Nucleus accumbens (tissue), 56 donors: ENCODE measurements at places on chromosomes 13 and 19.

GRCh38 chr19:40154121-40154680 is 37.0 kb upstream of the MAP3K10 start:
- DNase-seq, result no peak

GRCh38 chr19:56912401-56913112 is 72.0 kb upstream of the PEG3 start:
- no peak for DNase-seq

DNA sequence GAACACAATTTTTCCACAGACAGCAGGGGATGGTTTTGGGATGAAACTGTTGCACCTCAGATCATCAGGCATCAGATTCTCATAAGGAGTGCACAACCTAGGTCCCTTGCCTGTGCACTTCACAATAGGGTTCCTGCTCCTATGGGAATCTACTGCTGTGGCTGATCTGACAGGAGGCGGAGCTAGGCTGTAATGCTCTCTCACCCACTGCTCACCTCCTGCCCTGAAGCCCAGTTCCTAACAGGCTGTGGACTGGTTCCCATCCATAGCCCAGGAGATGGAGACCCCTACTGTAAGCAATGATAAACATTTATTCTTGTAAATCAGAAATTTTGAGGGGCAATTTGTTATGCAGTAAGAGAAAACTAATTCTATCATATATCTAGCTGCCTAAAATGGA is 1234.7 kb downstream of the SLITRK1 start:
- no peak for DNase-seq

DNA sequence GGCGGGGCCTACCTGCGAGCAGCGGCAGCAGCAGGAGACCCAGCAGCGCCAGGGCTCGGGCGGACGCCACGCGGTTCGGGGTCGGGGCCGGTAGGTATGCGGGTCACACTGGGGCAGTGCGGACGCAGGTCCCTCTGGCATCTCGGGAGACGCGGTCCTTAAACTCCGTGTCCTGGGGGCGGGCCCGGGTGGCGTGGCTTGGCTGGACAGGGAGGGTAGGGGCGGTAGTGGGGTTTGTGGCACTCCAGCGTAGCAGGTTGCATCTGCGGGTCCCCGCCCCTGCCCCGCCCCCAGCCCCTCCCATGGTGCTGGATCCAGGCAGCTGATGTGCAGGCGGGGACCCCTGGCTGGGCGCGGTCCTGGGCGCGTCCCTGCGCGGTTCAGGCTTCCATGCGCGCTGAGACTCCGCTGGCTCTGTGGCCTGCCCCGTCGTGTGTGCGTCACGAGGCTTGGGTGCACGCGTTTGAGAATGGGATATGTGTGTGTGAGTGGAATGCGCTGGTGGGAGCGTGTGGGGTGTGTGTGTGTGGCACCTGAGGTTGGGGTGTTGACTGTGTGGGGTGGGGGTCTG is 96.1 kb downstream of the WTIP start:
- no peak for DNase-seq

DNA sequence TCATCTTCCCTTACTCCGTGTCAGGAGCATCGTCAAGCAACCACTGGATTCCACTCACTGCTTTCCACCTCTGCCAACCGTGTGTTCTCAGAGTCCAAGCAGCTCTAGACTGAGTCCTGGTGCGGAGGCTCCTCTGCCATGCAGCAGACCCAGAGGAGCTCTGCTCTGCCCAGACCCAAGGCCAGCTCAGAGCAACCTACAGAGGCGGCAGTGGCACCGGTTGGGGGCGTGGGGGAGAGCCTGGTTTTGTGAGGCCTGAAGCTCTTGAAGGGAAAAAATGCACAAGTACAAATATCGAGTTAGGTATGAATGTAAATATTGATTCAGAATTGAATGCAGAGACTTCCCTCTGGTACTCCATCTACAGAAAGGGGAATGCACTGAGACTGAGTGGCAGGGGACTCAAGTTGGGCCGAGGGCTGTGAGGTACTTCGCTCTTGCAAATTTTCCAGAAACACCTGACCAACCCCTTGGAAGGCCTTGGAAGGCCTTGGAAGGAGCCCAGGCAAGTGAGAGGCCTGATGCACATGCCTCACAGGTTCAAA is 46.7 kb downstream of the GJA3 start:
- no peak for DNase-seq

DNA sequence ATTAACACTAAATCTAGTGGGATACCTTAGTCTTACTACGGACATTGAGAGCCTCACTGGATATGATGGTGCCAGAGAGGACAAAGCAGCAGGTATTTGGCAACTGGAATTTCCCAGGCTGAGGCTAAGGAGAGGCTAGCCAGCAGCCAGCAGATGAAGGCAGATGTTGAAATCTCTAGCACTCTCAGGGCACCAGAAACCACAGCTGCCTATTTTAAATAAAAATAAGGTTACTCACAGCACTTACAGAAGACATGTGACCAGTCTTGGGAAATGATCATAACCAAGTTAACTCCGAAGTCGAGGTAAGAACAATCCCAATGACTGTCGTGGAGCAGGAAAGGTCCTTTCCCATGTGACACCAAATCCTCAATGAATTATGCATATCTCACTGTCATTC is 1726.0 kb downstream of the EFNB2 start:
- DNase-seq, result no peak

DNA sequence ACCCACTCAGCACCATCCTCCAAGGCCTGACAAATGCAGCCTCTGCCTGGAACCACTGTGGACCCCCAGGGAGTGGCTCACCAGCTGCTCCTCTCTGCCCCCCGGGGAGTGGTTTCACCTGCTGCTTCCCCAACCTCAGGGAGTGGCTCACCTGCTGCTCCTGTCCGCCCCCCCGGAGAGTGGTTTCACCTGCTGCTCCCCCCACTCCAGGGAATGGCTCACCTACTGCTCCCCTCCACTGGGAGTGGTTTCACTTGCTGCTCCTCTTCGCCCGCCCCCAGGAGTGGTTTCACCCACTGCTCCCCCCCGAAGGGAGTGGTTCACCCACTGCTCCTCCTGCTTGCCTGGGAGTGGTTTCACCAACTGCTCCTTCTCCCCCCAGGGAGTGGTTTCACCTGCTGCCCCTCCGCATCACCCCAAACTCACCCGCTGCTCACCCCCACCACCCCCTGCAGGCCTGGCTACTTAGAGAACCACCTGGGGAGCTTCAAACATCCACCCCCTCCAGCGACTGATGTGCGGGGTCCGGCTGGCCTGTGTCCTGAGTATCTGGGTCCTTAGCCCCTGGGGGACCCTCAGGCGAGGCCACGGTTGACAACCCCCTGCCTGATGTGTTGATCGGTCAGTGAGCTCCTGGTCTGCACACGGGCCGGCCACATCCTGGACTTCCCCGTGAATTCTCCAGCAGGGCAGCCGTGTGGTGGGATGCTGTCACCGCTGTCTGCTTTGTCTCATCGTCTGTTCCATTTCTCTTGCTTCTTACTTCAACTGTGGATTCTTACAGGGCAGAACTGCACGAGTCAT is 14.6 kb upstream of the TMEM255B start:
- no peak for DNase-seq

DNA sequence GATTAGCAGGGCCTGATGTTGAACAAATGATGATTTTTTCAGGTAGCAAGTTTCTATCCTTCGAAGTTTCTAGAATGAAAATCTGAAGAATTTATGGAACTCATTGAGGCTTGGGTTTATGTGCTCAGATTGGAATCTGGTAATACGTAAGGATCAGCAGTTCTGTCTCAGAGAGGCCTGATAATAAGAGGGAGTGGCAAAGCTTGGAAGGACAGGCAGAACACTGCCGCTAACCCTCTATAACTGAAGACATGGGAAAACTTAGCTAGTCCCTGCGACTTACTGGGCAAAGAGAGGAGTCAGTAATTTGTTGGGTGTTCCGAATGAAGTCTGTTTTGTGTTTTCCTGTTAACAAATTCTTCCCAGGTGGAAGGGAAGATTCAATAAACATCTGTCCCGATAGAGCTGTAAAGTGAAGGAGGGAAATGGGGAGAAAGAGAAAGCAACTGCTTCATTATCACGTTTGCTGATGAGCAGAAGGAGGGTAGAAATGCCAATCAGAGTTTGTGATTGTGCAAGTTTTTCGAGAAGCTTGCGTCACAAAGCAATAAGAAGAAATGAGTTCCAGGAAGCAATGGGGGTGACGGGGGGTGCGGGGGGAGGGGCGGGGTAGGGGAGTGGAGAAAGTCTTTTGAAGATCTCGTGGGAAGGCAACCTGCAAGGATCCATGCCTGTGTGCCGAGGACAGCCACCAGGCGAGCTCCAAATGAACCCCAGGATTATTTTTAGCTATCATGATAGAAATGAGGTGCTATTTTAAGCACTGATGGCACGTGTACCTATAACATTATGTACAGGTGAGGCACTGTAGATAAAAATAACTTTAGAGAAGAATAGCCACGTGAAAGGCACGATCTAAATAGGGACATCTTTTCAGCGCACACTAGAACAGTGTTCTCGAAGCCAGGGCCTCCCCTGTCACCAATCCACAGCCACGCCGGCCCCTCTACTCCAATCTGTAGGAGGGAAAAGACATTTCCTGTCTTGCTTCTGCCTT is 224.1 kb downstream of the FGF9 start:
- no peak for DNase-seq

GRCh38 chr13:111338841-111339240 is 18.4 kb downstream of the TEX29 start:
- DNase-seq, result no peak

GRCh38 chr13:48923376-48923775 is 52.3 kb upstream of the FNDC3A start:
- no peak for DNase-seq

DNA sequence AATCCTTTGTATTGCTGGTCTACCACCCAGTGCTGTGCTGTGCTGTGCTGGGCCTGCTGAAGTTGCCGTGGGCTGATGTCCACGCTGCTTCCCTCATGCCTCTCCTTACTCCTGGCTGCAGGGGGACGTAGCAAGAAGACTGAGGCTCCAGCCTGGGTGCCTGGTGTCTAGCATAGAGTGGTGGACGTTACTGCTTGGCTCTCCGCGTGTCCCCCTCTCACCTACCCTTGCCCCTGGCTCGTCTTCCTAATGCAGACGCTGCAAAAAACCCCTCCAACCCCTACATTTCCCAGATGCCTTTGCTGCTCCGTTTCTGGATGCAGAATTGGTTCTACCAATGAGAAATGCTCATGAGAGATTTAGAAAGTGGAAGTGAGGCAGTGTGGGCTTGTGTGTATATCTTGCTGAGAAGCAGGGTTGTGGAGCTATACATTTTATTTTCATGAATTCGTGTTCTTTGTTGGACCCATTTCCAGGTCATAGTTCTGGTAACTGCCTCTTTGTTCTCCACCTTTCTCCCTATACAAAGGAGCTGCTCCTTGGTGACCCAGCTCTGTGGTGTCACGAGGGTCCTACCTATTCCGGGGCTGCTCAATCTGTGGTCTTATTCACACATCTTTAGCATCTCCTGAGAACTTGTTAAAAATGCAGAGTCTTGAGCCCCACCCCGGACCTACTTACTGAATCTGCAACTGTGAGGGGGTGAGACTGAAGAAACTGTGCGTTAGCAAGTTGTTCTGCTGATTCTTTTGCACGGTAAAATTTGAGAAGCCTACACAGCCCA is 7.9 kb upstream of the DENND1C start:
- peak; percentile 29 for DNase-seq

DNA sequence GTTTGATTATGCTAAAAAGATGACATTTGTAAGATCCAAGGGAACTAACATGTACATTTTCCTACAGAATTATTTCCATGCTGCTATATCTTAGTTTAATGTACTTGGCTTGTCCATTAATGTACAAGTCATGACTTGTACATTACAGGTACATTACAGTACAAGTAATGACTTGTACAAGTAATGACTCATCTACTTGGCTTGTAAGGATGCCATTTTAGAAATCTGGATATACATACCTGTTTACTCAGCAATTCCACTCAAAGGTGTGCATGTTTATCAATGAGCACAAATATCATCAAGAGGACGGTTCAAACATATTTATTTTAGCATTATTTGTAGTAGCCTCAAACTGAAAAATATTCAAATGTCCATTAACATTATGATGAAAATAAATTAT is 87.0 kb upstream of the TRPC4 start:
- DNase-seq, result no peak

- no peak for DNase-seq
Measured at GRCh38 chr13:110798081-110798994, 84.8 kb downstream of the ING1 start.

DNA sequence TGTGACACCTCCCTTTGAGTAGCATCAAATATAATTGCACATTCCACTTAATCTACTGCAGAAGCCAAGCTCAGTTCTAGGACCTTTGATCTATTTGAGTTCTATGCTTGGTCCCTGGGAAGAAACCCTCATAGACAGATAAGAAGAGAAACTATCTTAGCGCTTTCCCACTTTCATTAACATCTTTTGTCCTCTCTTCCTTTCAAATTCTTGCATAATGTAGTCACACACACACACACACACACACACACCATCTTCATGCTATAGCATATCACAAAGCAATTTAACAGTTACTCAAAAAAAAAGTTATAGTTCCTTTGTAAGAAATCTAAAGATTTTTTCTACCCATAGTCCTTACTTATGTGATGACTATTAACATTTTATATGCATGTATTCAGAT is 735.9 kb upstream of the PCDH9 start:
- no peak for DNase-seq

DNA sequence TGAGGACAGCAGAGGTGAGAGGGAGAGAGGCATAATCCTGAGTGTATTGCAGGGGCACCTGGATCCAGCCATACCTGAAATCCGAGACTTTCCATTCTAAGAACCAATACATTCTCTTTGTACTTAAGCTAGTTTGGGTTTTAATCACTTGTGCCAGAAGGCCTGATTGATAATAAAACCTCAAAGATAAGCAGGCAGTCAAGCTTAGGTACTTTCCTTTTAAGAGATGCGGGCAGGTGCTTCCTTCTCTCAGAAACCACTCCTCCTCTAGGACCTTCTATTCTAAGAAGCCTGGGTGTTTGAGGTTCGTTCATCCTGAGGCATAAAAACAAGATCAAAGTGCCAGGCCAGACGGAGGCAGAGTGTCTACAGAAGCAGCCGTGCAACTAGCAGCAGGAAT is 22.2 kb downstream of the FAM187B start:
- DNase-seq, result no peak

DNA sequence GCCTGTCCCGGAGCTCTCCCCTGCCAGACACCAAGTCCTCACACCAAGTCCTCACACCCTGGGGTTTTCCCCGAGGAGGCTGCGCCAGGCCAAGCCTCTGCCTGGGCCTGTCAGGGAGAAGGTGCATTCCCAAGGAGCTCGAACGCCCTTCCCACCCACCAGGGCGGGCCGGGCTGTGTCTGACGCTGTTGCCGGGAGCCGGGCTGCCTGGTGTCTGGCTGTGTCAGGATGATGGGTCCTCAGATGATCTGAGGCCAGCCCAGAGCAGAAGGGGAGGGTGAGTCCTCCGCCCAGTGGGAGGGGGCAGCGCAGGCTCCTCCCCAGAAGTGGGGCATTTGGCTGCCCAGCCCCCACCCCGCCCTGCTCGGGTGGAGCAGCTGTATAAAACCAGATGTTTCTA is 2.3 kb upstream of the HAS1 start:
- DNase-seq, result peak; percentile 36
